ENCODE measurements at places on chromosomes 7 and 10. TPM values are rescaled to one million over a fixed set of nuclear protein-coding genes. Genes with fewer than 3 reads are reported as not detected.

DNA sequence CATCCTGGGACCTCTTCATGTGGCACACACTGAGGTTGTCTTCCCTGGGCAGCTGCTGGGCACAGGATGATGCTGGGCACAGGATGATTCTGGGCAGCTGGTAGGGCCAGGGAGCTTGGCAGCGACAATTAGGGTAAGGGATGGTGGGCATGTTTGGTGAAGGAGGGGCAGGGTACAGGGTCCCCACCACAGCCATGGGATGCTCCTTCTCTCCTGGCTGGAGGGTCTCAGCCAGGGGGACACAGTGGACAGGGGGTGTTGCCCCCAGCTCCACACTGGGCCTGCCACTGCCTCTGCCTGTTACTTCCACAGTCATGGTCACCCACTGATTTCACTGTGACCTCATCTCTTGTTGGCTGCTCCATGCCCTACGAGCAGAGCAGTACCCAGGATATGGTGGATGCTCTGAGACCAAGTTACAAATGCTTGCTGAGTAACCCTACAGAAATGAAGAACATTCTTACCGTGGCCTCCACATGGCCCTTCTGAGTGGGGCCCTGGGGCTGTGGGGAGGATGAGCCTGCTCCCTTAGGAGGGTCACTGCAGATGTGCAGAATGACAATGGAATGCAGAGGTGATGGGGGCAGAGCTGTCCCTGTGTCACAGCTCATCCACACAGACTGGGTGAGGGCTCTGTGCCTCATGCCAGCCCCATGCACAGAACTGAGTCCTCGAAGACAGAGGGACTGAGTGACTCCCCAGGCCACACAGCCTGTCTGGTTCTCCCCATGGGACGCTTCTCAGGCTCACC lies 28.4 kb upstream of the RET start:
- H3K4me3 ChIP-seq = no peak overlapping the region
- no peak for DNase-seq
- H3K27me3 ChIP-seq = no peaks in the 10 kb centered on the region
- H3K36me3 ChIP-seq = no peaks in the 10 kb centered on the region

The METTL27 gene
- 2.1 TPM for total RNA-seq

The CTBP2 gene
- total RNA-seq = 32.0 TPM

GRCh38 chr7:116576350-116577319 lies 51.8 kb downstream of the CAV1 start:
- H3K27ac ChIP-seq = no peak overlapping the region
- H3K36me3 ChIP-seq = no peaks in the 10 kb centered on the region
- no peak overlapping the region for H3K4me3 ChIP-seq
- peaks cover 15% of the 10 kb centered on the region for H3K4me1 ChIP-seq
- peak; percentile 25 for DNase-seq

The PIK3AP1 gene
- total RNA-seq = 28.0 TPM

The SLC26A3 gene
- total RNA-seq = not detected

The TCERG1L gene
- 4.0 TPM for total RNA-seq

- peak overlapping the region; percentile 91 for H3K27ac ChIP-seq
- H3K4me1 ChIP-seq = peaks cover 29% of the 10 kb centered on the region
- H3K36me3 ChIP-seq = no peaks in the 10 kb centered on the region
- H3K27me3 ChIP-seq = no peaks in the 10 kb centered on the region
- no peak overlapping the region for H3K4me3 ChIP-seq
- DNase-seq = no peak
Observed at GRCh38 chr10:80290474-80291220, 1.2 kb upstream of the MAT1A start.
